Foreskin keratinocyte (primary cell): ENCODE measurements at places on chromosomes 3 and 15. TPM values are rescaled to one million over a fixed set of nuclear protein-coding genes. Genes with fewer than 3 reads are reported as not detected.

Gene DNAJC19
- 27.8 and 33.6 TPM in 2 replicates for total RNA-seq

Gene MCF2L2
- total RNA-seq, result 0.14 and 0.25 TPM in 2 replicates

Gene KY
- not detected in 2 replicates for total RNA-seq

Gene CCDC54
- not detected in 2 replicates for total RNA-seq

Gene CHRNA7
- total RNA-seq, result 0.48 and 0.53 TPM in 2 replicates

Gene CLRN1
- not detected in 2 replicates for total RNA-seq
